ENCODE measurements at places on chromosomes 2 and 18.

DNA sequence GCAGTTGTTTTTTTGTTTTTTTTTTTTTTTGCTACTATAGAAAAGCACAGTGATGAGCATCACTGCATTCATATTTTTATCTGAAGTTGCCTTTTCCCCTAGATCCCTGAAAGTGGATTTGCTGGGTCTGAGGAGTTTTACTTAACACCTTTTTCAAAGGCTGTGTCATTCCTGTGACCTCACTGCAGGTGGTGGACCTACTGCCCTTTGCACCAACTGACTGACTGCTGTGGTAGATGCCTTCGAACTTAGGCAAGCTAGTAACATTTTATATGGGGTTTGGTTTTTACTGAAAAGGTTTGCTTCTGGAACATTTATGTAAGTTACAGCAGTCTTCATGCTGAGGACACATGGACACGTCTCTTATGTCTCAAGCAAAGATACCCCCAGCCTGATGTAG lies 36.2 kb downstream of the SPTBN1 start:
- DNase-seq: no peak

DNA sequence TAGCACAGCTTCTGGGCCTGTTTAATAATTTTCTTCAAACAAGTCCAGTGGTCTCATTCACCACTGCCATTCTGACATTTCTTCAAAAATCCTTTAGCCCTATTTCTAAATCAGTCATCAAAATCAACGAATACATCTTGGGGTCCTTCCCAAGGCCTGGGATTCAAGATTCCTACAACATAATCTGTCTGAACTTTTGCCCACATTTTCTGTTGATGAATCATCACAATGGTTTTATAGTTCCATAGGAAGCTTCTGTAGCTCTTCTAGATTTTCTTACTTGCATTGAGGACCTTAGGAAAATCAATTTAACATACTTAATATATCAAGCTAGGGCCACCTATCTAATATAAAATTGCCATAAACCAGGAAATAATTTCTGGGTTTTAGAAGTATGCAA lies 811.8 kb upstream of the ACVR2A start:
- DNase-seq: peak; percentile 13

DNA sequence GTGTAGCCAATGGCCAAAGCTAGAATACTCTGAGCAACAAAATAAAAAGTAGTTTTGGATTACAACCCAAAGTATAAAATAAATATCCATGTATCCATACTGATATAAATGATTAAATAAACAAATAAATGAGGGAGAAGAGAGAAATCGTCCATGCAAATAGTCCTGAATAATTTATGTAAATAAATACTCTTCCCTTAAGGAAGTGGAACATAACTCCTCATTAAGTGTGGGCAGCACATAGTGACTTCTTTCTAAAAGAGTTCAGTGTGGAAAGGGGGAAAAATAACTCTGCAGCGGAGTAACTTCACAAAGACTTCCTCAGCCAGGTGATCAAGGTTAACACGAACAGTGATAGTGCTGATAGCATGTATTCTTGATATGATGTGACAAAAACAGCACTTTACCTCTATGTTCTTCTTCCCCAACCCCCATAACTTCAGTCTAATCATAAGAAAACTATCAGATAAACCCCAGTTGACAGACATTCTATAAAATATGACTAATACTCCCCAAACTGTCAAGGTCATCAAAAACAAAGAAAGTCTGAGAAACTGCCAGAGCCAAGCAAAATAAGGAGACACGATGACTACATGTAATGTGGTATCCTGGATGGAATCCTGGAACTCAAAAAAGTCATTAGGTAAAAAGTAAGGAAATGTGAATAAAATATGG lies 30.7 kb downstream of the METTL8 start:
- DNase-seq: no peak

GRCh38 chr2:85308896-85309555 lies 18.8 kb downstream of the TGOLN2 start:
- DNase-seq: no peak

DNA sequence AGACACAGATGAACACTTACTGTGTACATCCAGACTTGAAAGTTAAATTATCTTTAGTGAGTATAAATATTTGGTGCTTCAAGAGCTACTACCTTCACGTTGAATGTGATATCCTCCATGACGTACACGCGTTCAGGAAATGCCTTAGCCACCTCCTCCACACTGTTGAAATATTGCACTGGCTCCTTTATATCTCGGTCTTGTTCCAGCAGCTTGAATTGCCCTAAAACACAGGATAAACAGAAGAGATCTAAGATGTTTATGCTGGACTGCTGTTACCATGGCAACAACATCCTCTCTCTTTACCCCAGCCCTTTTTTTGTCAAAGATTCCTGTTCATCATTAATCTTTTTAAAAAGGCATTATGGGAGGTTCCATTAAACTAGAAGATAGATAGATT lies 120.3 kb downstream of the MEP1B start:
- DNase-seq: no peak

GRCh38 chr18:54684784-54685183 lies 93.7 kb downstream of the DYNAP start:
- peak; percentile 47 for DNase-seq

GRCh38 chr2:204795156-204795555 lies 249.9 kb downstream of the PARD3B start:
- DNase-seq: no peak

GRCh38 chr2:152434395-152435182 lies 99.6 kb downstream of the FMNL2 start:
- DNase-seq: no peak

- no peak for DNase-seq
Measured at GRCh38 chr18:36295880-36296301, 1.6 kb upstream of the FHOD3 start.

- DNase-seq: no peak
Measured at GRCh38 chr18:70256184-70256583, 32.7 kb upstream of the SOCS6 start.

DNA sequence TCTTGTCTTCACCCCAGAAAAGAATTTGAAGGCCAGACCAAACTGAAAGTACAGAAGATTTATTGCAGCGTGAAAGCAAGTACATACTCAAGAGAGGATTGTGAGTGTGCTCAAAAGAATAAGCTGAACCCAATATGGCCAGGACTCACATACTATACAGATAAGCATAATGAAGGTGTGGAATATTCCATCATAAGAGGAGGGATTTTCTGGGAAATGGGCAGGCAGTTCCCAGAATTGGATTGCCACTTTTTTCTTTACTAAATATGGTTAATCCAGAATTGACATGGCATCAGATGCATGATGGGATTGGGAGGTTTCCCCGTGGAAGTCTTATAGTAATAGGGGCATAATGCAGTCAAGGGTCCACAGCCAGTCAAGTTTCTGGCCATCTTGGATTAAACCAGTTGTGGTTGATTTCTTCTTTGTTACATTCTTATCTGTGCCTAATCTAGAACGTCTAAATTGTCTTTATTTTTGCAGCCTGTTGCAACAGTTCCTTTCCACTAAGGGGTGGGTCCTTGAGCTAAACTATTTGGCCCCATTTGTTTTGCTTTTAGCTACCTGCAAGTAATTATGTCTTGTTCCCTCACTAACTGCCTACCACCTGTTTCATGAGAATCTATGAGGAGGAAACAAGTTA lies 9.0 kb downstream of the SP140L start:
- no peak for DNase-seq

- DNase-seq: no peak
Measured at GRCh38 chr2:241068942-241069810, 32.9 kb downstream of the MTERF4 start.
